ENCODE measurements at places on chromosomes 7 and 10. TPM values are rescaled to one million over a fixed set of nuclear protein-coding genes. Genes with fewer than 3 reads are reported as not detected.
A peak's percentile ranks its signal among the peaks of the same experiment; 100 is the strongest.

The RARRES2 gene
- 65.7 TPM for polyA plus RNA-seq

The CDC14C gene
- not detected for polyA plus RNA-seq

- DNase-seq, result no peak
Measured at GRCh38 chr10:127840884-127841283, 51.9 kb downstream of the CLRN3 start.

DNA sequence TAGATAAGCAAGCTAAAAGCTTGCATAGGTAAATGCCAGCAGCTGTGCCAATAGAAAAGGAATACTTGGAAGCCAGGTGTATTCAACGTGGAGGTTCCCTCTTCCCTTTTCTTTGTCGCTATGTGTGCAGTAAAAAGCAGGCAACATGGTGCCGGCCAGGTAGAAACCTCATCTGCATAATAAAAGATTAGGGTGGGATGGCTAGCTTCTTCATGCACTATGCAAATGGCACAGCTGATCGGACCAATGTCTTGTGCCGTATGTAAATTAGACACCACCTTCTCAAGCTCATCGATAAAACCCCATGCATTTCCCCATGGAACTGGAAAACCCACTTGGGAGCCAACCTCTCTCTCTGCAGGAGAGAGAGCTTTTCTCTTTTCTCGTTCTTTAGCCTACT is 150.9 kb upstream of the FOXK1 start:
- no peak for DNase-seq

GRCh38 chr10:112000466-112000865 is 183.1 kb downstream of the GPAM start:
- DNase-seq, result peak; percentile 62

All from muscle of leg (tissue), 16 donors.